ENCODE measurements at places on chromosomes 1 and 21.
A peak's percentile ranks its signal among the peaks of the same experiment; 100 is the strongest.

DNA sequence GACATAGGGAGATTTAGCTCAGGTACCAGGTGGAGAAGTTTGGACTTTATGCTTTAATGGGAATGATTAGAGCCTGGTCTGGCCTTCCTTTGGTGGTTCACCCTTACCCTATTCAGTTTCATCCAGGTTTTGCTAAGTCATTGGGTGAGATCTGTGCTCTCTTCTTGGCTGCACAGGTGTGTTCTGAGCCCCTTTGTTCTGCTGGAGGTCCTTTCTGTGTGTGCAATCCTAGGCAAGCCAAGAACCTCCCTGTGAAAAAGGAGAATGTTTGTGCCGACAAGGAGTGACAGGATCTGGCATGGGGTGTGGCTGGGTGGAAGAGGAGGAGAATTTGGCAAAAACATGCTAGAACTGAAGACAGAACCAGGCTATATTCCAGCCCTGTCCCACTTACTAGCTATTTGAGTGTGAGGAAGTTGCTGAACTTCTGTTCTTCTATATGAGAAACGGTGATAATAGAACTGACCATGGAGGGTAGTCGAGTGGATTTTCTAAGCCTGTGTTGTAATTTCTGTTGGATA, 4.6 kb downstream of the GSTM5 start:
- no peak for DNase-seq

GRCh38 chr1:84386716-84387479, 11.4 kb upstream of the DNASE2B start:
- no peak for DNase-seq

GRCh38 chr1:164841702-164842465, 282.9 kb downstream of the PBX1 start:
- DNase-seq: no peak

DNA sequence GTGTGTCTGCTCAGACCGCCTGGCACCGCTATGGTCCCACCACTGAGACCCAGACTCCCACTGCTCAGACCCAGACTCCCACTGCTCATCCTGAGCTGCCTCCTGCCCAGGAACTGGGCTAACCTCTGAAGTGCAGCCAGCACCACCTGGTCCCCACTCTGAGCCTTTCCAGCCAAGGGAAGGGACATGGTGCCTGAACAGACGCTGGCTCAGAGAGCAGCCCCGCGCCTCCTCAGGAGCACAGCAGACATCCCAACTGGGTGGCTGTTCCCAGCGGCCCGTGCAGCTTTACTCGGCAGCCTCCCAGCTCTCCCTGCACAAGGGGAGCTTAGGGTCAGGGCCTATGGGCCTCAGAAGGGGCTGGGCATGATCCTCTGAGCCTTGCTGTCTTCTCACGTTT, 27.8 kb upstream of the CNTN2 start:
- no peak for DNase-seq

GRCh38 chr1:31734582-31735107, 29.5 kb downstream of the ADGRB2 start:
- DNase-seq: no peak

- no peak for DNase-seq
Measured at GRCh38 chr1:172627702-172628101, 31.2 kb upstream of the FASLG start.

DNA sequence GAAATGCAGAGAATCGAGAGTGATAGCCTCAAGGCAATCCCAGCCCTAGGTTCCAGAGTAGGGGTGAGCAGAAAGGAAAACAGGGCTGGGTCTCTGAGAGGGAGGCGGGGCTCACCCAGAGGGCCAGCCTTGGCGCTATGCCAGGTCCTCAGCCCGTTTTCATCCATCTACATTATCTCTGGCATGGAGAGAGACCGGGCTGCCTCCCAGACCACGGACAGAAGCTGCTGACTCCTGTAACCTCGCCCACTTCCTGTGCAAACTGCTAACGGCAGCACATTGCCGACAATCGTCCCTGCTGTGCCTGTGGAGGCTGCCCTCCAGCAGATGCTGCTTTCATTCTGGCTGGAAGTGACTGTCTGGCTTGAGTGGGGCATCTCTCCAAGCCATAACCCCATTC, 569.1 kb downstream of the NPHP4 start:
- DNase-seq: peak; percentile 7

- DNase-seq: no peak
Measured at GRCh38 chr1:232613752-232614381, 16.1 kb downstream of the SIPA1L2 start.

DNA sequence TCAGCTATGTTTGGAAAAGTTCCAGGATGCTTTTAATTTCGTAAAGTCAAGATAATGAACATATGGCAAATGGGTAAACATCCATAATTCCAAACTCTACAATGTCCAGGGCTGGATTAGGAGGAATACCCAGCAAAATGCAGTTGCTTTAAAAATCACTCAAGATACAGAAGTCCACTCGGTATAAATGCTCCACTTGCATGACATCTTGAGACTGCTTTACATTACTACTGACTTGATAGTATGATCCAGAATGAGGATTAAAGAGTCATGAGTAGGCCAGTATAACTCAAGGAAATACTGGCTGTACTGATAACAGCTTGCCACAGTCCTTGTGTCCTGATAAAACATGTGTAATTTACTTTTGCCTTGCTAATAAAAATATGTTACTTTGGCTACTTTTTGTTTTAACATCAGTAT, 58.3 kb upstream of the ANGPTL3 start:
- DNase-seq: no peak

DNA sequence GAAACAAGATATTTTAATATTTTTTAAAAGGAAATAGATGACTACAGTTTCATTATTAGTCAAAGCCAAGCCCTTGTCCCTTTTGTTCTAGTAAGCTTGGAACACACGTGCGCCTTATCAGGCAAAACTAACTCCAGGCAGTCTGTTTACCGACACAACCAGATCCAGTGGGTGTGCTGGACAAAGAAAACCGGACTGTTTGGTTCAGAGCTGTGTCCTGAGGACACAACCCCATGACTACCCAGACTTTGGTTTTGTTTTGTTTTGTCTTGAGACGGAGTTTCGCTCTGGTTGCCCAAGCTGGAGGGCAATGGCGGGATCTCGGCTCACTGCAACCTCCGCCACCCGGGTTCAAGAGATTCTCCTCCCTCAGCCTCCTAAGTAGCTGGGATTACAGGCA, 13.9 kb upstream of the RHOU start:
- DNase-seq: no peak

DNA sequence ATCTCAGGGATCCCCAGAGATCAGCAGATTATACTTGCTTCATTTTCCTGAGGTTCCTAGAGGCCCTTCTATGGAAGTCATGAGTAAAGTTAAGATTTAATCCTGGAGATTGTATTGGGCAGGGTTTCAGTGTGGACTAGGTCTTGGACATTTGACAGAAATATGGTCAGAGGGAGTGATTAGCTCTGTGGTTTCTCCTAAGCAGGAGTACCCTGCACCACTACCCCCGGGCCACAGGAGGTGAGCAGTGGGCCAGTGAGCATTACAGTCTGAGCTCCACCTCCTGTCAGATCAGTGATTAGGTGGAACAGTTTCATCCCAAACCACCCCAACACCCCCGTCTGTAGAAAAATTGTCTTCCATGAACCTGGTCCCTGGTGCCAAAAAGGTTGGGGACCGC, 43.2 kb downstream of the PHACTR4 start:
- DNase-seq: no peak

- DNase-seq: no peak
Measured at GRCh38 chr1:25867210-25867991, 8.1 kb downstream of the PAQR7 start.

- no peak for DNase-seq
Measured at GRCh38 chr1:35499652-35500176, 57.5 kb downstream of the KIAA0319L start.

DNA sequence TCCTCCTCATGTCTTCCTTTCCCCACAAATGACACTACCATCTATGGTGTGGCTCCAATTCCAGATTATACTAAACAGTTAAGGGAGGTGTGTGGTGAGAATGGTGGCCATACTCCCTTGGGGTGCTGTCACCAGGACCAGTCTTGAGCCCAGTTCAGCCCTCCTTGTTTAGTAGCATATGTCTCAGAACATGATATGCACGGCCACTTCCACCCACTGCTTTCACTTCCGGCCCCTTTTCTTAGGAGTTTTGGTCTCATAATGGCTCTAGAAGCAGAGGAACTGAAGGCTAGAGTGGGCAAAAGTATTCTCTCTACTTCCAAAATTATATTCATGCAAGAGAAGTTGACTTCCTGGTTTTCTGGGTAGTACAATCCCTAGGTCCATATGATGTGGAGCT, 45.3 kb upstream of the CACNA1E start:
- DNase-seq: no peak

DNA sequence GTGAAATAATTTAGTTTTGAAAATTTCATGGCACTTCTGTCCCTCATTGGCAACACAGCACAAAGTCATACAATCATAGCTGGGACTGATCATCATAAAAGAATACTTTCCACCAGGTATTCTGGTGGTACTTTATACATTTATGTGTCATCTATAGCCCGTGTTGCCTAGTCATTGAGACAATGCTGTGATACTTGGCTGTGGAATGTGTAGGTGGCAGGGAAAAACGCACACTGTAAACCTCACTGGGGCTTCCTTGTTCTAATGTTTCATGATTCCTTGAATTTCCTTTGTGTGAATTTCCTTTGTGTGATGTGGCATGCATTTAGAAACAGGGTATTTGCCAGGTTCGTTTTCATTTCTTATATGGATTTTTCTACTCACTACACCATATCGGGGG, 118.3 kb downstream of the FMN2 start:
- no peak for DNase-seq

- DNase-seq: no peak
Measured at GRCh38 chr1:219882096-219882495, 46.3 kb downstream of the SLC30A10 start.

- DNase-seq: no peak
Measured at GRCh38 chr1:63155437-63155836, 166.9 kb upstream of the FOXD3 start.

GRCh38 chr1:182784556-182785171, 4.9 kb upstream of the NPL start:
- DNase-seq: no peak

- DNase-seq: no peak
Measured at GRCh38 chr1:162732566-162733335, 57.8 kb upstream of the HSD17B7 start.

DNA sequence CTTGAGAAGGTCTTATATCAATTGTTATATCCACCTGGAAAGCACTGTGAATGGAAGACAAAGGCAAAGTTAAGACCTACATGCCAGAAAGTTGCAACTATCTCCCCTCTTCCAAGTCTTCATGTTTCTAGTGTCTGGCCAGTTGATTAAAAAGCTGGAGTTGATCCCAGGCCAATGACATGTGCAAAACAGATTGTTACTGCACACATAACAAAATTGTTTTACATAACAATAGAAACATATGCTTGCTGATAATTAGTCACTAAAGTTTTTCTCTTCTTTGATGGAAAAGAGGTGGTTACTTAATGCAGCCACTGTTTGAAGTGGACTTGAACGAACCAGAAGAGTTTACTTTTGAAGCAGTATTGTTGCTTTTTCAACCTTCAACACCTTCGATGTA, 158.2 kb downstream of the TGFBR3 start:
- DNase-seq: no peak

DNA sequence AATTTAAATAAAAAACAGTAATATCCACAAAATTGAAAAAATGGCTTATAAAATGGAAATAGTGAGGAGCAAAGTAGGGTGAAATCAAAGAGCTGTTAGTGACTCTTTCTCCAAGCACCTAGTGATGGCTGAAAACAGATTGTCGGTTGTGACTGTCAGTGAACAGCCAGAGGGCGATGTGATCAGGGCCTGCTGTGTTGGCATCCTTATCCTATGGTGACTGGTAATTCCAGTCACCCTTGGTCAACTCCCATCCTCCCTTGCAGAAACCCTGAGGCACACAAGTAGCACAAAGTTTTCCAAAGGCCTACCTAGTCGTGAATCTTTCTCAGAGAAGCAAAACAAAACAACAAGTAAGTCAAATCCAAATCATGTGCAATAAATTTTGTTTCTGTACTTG, 599.8 kb upstream of the CXADR start:
- no peak for DNase-seq

DNA sequence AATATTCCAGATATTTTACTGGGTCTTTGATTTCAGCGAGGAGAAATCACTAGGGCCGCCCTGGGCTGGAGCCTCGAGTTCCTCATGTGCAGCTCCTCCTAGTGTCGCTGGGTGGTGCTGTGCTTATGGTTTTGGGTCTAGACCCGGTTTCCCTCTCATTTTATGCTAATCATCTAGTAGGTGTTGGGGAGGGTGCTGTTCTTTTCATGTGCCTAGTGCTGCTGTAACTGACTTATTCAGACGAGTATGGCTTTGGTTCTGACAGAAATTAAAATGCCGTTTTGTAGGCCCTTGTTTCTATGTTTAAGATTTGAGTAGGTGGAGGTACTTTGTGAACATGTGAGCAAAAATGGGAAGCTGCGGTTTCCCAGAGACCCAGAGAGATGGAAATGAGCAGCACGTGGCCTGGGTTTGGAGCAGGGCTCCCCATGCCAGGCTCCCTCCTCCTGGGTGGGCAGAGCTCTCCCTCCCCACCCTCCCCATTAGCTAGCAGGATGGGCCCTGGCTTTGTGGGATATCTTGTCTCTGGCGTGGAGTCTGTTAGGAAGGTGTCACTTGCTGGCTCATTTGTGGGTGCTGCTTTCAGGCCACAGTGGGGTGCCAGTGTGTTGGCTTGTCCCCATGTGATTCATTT, 74.0 kb upstream of the GPR88 start:
- peak; percentile 26 for DNase-seq

DNA sequence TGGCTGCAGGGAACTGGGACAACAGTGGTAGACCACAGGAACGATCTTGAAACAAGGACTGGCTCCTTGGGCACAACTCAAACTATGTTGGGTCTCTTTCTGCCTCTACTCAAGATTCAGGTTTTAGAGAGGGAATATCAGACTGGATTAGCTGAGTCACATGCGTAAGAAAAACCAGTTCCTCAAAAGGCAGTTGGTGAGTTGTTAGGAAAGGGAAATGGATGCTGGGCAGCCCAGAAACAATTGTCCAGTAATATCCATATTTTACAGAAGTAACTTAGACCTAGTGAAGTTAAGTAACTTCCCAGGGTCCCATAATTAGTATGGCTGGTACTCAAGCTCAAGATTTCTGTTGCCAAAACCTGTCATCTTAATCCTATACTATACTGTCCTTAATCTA, 27.0 kb upstream of the TMEM39B start:
- DNase-seq: no peak

DNA sequence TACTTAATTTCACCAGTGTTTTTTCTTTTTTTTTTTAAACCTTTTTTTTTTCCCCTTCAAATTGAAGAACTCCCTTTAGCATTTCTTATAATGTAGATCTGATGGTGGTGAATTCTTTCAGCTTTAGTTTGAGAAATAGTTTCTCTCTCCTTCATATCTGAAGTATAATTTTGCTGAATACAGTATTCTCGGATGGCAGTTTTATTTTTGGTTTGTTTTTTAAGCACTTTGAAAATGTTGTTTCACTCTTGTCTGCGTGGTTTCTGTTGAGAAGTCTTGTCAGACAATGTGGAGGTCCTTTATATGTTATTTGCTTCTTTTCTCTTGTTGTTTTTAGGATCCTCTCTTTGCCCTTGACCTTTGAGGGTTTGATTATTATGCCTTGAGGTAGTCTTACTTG, 135.1 kb downstream of the RPS6KC1 start:
- DNase-seq: no peak
